ENCODE measurements at places on chromosomes 7 and 10.

GRCh38 chr7:142030848-142031247 lies 35.2 kb downstream of the MGAM start:
- DNase-seq: no peak

GRCh38 chr10:100826983-100827818 lies 81.8 kb downstream of the PAX2 start:
- DNase-seq: peak; percentile 70

GRCh38 chr7:140196361-140197217 lies 19.8 kb upstream of the KDM7A start:
- DNase-seq: no peak

- DNase-seq: no peak
These were observed 110.2 kb downstream of the CHN2 start for GRCh38 chr7:29304756-29305155.

GRCh38 chr7:116515584-116515983 lies 9.3 kb upstream of the CAV1 start:
- no peak for DNase-seq

DNA sequence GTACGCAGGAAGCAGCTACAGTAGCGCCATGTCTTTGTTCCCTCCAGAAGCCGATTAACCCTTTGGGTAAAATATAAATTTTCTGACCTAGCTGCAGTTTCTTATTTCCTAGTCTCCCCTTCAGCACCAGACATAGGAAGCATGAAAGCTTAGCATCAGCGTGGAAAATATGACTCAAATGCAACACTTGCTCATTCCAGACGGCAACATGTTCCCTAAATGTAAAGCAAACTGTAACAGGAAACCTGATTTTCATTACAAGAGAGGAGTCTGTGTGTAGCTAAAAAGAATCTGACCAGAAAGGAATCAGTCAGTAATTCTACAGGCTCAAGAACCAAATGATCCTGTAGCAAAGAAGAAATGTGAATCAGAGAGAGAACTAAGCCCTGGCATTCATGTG lies 219.2 kb downstream of the C7orf25 start:
- DNase-seq: no peak

DNA sequence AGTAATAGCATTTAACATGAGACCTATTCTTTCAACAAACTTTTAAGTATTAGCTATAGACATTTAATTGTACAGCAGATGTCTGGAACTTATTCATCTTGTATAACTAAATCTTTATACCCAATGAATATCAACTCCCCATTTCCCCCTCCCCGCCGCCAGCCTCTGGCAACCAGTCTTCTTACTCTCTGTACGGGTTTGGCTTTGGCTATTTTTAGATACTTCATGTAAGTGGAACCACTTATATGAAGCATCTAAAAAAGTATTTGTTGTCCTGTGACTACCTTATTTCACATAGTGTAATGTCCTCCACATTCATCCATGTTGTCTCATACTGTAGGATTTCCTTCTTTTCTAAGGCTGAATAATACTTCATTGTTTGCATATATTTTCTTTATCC lies 60.8 kb downstream of the RAB18 start:
- no peak for DNase-seq

DNA sequence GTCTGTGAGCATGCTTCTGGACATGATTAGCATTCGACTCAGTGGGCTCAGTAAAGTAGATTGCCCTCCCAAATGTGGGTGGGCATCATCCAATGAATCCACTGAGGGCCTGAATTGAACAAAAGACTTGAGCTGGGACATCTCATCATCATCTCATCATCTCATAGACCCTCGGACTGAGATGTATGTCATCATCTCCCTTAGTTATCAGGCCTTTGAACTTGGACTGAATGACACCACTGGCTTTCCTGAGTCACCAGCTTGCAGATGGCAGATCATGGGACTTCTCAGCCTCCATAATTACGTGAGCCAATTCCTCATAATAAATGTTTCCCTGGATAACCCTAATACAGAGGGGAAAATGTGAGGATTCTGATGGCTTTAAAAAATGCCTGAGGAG lies 128.3 kb upstream of the LSM8 start:
- DNase-seq: no peak

Measured in activated CD8-positive, alpha-beta memory T cell treated with anti-CD3 and anti-CD28 coated beads for 24 hours (primary cell).